Stimulated activated CD8-positive, alpha-beta memory T cell treated with anti-CD3 and anti-CD28 coated beads, Interleukin-15, amount 100 ng/mL, for 24 hours (primary cell): ENCODE measurements at places on chromosomes 2 and 18.

DNA sequence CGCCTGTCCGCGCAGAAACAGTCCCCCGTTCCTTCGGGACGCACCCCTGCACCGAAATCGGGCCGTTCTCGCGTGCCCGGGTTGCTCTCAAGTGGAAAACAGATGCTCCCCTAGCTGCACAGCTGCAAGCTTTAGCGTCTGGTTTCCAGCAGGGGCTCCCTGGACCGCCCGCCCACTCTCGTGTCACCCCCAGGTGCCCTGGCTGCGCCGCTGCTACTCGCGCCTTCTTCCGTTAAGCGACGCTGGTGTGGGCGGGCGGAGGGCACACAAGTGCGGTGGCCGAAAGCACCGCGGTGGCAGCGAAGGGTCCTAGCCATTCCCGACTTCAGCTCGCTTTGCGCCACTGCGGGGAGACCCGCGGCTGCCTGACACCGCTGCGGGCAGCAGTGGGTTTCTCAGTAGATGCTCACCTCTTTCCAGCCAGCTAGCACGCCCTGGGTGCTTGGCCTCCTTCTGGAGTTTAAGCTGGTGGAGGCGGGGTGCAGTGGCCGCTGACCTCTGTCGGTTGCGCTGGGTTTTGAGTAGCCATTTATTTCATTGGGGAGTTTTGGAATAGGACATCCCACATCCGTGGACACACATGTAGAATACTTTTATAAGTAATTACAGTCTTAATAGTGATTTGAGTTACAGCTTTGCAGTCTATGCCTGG is 806 bp downstream of the ZNF407 start:
- peak; percentile 50 for DNase-seq

DNA sequence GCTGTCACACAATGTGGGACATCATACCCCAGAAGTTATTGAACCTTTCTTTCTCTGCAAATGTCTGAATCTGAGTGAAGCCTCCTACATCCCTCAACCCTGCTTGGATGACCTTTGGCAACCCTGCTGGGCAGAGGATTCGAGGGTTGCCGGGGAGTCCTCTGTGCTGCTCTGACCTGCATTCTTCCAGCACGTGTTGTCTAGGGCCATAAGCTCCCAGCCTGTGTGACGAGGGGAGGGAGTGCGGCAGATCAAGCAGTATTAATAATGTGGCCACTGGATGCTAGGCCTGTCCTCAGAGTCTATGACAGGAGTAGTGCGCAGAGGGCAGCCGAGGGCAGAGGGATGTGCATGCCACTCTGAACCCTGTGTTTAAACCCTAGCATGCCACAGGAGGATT is 58.8 kb downstream of the RPL37A start:
- no peak for DNase-seq

GRCh38 chr2:145203891-145204290 is 684.0 kb upstream of the ZEB2 start:
- no peak for DNase-seq

DNA sequence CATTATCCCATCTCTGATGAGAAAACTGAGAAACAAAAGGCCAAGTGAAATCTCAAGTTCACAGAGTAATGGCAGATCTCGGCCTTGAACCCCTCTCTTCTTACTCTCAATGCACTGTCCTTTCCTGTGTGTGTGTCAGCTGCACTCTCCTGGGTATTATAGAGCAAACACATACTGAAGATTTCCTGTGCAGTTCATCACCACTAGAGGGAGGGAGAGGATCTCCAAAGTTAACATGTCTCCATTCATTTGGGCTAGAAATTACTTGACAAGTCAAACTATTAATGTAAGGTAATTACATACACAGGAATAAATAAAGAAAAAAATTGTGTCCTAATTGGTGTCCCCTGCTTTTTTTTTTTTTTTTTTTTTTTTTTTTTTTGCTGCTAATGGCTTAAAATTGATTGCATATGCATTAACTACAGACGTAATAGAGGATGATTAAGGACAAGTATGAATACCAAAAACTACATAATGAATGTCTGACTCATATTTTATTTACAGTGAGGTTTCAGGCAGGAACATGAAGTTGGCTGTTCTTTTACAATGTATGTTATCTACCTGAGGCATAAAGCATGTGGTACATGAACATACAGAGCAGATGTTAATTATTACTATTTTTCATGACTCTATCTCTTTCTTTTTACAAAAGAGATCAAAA is 269.2 kb downstream of the NYAP2 start:
- DNase-seq, result no peak

DNA sequence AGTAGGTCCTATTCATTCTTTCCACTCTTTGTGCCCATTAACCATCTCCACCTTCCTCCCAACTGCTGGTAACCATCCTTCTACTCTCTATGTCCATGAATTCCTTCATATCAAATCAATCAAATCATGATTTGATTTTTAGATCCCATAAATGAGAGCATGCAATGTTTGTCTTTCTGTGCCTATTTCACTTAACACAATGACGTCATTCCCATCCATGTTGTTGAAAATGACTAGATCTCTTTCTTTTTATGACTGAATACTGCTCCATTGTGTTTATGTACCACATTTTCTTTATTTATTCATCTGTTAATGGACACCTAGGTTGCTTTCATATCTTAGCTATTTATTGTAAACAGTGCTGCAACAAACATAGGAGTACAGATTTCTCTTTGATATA is 827.3 kb upstream of the NRXN1 start:
- DNase-seq, result no peak

GRCh38 chr2:211846714-211847113 is 691.9 kb downstream of the ERBB4 start:
- DNase-seq, result no peak

GRCh38 chr2:58541511-58541910 is 300.4 kb upstream of the FANCL start:
- no peak for DNase-seq

DNA sequence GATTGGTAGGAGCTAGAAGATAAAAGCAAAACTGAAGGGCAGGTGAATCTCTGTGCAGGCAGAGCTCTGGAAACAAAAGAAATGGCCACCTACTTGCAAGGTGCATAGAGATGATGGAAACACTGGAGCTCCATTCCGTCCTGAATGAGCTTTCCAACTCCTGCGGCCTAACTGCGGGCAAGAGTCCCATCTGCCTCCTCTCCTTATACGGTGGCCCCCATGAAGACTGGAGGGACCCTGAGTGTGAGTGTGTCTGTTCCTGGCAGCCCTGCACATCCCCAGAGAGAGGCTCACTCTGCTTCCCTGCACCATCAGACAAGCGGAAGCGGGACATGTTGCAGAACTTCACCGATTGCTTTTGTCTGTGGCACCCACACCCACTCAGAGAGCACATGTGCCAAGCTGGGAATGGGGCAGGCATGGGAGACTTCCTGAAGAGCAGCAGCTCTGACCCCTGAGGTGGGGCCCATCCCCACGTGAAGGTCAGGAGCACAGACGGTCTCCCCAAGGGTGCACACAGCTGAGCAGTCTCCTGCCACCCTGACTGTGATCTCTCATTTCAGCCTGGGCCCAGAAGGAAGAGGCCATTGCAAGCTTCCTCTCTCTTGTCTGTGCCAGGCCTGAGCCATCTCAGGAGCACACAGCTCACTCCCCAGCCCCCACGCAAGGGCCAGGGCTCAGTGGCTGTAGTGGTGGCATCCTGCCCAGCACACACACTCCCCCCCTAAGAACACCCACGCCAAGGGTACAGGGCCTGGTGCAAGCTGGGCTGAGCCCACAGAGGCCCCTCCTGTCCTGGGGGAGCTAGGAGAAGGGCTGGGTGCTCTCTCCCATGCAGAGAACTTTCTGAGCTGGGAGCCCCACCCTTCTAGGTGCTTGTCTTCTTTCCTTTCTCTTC is 75.3 kb downstream of the STPG4 start:
- no peak for DNase-seq

DNA sequence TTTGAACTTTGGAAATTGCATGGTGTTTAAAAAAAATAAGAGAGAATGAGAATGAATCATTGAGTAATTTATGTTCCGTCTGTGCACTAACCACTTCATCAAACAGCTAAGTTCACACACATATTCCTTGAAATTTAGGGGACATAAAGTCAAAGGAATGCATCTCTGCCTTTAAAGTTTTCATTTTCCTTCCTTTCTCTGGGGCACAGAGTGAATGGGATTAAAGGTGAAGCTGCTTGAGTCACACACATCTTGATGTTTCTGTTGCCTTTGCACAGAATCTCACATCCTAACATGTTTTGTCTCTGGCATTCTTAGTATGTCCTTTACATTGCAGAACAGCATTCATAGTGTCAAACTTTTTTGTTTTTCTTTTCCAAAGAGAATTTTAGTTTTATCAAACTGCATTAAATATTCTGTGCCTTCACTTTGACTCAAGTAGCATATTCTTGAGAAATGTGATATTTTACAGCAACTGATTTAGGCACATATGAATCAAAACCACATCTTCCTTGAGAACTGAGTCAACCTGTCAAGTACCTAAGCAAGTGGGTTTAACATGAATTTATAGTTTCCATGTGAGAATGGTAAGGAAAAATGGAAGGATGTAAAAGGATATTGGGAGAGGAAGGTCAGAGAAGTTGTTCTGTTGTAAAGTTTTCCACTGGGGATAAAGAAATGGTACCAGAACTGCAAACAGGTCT is 169.1 kb upstream of the THUMPD2 start:
- no peak for DNase-seq

- no peak for DNase-seq
Observed at GRCh38 chr2:173298536-173299097, 56.1 kb upstream of the CDCA7 start.

GRCh38 chr2:45754131-45755010 is 102.9 kb downstream of the PRKCE start:
- DNase-seq, result no peak

DNA sequence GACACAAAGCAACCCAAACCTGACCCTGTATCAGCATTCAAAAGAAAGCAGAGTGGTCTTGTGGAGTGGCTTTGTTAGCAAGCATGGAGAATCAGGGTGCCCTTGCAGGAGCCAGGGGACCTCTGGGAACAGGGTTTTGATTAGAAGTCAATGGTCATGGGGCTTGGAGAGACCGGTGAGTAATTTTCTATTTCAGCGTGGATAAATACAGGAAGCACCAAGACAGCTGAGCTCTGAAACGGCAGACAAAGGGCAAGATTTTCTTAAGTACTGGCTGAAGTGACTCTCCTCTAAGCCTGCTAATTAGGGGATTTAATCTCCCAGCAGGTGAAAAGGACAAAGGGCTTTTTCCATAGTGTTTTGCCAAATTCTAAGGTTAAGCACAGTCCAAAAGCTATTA is 78.0 kb upstream of the GAREM1 start:
- no peak for DNase-seq

DNA sequence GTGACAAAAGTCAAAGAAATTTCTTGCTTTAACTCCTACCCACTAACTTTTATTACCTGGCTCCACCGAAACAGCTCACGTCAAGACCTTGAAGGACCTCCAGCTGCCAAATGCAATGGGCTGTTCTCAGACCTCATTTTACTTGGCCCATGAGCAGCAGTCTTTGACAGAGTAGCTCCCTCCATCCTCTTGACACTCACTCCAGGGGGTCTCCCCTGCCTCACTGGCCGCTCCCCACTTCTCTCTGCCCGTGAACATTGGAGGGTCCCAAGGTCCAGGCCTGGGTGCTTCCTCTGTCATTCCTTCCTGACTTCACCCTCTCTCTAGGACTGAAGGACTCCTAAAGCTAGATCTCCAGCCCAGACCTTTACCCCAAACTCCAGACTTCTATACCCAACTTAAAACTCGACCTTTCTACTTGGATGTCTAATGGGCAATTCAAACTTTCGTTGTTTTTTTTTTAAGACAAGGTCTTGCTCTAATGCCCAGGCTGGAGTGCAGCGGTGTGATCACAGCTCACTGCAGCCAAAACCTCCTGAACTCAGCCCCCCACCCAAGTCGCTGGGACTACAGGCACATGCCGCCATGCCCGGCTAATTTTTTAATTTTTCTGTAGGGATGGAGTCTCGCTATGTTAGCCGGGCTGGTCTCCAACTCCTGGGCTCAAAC is 92.9 kb upstream of the ST3GAL5 start:
- no peak for DNase-seq

- no peak for DNase-seq
Observed at GRCh38 chr2:109438146-109438545, 175.6 kb downstream of the SEPTIN10 start.

GRCh38 chr2:32874931-32875330 is 71.8 kb upstream of the LTBP1 start:
- DNase-seq, result no peak

DNA sequence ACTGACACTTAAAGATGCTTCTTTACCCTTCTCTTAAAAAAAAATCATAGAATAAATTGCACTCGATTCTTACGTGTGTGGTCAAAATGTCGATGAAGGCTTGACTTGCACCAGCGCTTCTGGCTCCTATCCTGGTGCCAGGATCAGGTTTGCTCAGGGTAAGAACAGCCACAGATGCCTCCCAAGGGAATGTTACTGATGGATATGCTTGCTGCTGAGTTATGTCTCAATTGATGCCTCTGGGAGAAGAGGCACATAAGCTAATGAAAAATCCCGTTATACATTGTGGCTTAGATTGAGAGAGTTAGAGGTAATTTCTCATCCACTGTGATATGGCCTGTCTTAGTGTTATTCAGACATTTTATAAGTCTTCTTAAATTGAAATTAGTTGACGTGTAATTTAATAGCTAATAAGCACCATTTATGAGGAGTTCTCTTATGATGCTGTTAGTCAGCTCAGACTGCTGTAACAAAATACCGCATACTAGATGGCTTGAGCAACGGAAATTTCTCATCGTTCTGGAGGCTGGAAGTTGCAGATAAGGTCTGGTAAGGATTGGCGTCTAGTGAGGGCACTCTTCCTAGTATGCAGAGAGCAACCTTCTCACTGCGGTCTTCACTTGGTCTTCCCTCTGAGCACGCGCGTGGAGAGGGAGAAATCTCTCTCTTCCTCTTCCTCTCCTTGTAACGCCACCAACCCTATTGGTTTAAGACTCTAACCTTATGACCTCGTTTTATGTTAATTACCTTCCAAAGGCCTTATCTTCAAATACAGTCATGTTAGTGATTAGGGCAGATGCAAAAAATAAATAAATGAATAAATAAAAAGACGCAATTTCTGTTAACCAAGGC is 116.6 kb upstream of the NOSTRIN start:
- no peak for DNase-seq

GRCh38 chr2:80560326-80560725 is 255.8 kb upstream of the LRRTM1 start:
- no peak for DNase-seq

GRCh38 chr2:2270808-2271415 is 60.2 kb downstream of the MYT1L start:
- DNase-seq, result no peak

GRCh38 chr2:205868053-205868452 is 185.8 kb downstream of the NRP2 start:
- DNase-seq, result no peak

DNA sequence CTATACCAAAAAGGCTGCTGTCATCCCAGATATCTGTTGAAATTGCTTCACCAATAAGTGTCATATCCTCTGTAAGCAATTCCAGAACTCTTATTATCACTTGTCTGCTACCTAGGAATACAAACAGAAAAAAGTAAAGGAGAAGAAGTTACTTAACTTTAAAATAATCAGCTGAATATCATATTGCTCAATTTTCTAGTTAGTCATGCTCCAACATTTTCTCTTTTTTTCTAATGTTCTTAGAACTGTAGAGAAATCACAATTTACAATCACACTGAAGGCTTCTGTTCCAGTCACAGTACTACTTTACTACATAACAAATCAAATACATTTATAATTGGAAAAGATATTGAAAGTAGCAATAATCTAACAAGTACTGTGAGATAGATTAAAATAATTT is 17.4 kb downstream of the RTTN start:
- no peak for DNase-seq
